ENCODE measurements at places on chromosomes 5 and 9.

DNA sequence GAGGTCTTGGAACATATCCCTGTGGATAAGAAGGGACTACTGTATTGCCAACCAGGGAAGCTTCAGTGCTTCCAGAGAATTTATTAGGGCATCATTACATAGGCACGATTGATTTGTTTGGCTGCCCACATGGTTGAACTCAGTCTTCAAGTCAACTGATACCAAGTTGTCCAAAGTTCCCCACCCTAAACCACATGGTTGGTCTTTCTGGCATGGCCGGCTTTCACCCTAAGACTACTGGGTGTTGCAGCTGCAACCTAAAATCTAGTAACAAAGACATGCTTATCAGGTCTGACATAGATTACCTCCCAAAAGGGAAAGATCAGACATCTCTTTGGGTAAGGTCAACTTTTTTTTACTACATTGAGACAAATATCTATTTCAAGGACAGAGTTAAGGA lies 37.0 kb downstream of the FAF2 start:
- H3K27ac ChIP-seq: no peak overlapping the region
- H3K36me3 ChIP-seq: peaks cover 31% of the 10 kb centered on the region
- H3K27me3 ChIP-seq: no peaks in the 10 kb centered on the region
- DNase-seq: no peak

- H3K36me3 ChIP-seq: no peaks in the 10 kb centered on the region
- H3K4me3 ChIP-seq: no peak overlapping the region
- H3K4me1 ChIP-seq: peaks cover 3% of the 10 kb centered on the region
- no peaks in the 10 kb centered on the region for H3K27me3 ChIP-seq
- no peak for DNase-seq
- no peak overlapping the region for H3K27ac ChIP-seq
These were observed 114.3 kb upstream of the DAP start for GRCh38 chr5:10875201-10875768.

GRCh38 chr9:72333197-72333596 lies 31.8 kb downstream of the ZFAND5 start:
- H3K27me3 ChIP-seq: no peaks in the 10 kb centered on the region
- no peak overlapping the region for H3K27ac ChIP-seq
- no peaks in the 10 kb centered on the region for H3K36me3 ChIP-seq
- no peaks in the 10 kb centered on the region for H3K4me1 ChIP-seq

GRCh38 chr5:10596886-10597451 lies 33.1 kb downstream of the ANKRD33B start:
- H3K27me3 ChIP-seq: no peaks in the 10 kb centered on the region
- H3K36me3 ChIP-seq: no peaks in the 10 kb centered on the region
- H3K27ac ChIP-seq: no peak overlapping the region
- H3K4me1 ChIP-seq: peaks cover 11% of the 10 kb centered on the region
- no peak for DNase-seq

DNA sequence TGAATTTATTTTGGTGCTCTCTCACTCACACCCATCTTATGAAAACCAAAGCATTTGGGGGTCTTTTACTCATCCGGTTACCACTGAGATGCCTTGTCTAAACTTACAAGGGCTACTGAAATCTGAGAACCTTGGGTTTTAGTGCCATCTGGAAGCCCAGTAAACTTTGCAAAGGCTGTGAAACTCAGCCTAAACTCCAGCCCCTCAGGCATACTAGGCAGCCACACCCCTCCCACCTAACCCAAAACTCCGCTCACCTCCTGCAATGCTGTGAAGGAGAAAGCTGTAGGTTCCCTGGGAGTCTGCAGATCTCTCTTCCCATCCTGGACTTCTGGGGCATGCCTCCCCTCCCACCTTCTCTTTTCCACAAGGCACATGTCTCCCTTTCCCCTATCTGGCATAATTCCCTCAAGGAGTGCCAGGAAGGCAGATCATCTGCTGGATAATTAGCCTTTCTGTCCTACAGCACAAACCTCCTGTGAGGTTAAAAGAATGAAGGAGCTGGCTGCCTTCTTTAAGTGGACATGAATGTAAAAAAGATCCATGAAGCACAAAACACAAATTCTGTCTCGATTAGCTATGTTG lies 71.5 kb upstream of the ANXA1 start:
- H3K36me3 ChIP-seq: no peaks in the 10 kb centered on the region
- H3K27me3 ChIP-seq: no peaks in the 10 kb centered on the region
- H3K4me1 ChIP-seq: peaks cover 4% of the 10 kb centered on the region
- peak; percentile 7 for DNase-seq
- no peak overlapping the region for H3K27ac ChIP-seq

DNA sequence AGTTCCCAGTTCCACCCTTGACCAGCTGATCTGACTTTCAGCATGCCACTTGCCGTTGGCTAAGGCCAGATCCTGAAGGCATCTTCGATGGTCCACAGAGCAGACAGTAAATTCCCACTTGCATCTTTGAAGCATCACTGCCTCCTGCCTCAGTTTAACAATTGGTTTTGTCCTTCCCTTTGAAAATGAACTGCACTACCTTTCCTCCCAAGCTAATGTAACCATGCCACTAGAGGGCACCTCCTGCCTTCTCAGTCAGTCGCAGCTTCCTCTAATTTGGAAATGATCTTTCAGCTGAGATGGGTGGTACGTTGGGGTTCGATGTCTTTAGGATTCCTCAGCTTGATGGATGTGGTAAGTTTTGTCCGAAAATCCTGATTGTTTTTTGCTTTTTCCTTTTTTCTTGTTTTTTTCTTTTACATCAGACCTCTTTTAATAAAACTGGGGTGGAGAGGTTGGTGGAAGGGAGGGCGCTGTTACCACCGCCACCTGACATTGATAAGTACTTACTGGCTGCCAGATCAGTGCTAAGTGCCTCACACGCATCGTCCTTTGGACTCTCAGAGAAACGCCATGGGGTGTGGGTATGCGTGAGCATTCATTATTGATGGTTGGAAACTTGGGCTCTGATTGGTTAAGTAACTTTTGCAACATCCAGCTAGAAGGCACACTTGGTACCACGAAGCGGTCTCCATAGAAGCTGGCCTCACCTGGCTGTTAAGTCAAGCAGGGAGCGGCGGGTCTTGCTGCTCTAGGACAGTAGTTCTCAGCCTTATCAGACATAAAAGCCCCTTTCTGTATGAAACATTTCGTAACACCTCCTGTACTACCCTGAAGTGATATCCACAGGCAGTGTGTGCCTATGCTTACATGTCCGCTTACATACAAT lies 16.9 kb downstream of the PTTG1 start:
- H3K4me1 ChIP-seq: peaks cover 15% of the 10 kb centered on the region
- DNase-seq: no peak
- no peaks in the 10 kb centered on the region for H3K27me3 ChIP-seq
- H3K27ac ChIP-seq: no peak overlapping the region
- H3K4me3 ChIP-seq: peak overlapping the region; percentile 38

GRCh38 chr9:1100201-1100600 lies 50.0 kb downstream of the DMRT2 start:
- no peaks in the 10 kb centered on the region for H3K27me3 ChIP-seq
- no peaks in the 10 kb centered on the region for H3K4me1 ChIP-seq
- no peak overlapping the region for H3K4me3 ChIP-seq
- no peak overlapping the region for H3K27ac ChIP-seq

GRCh38 chr9:96073531-96074480 lies 198.3 kb downstream of the ERCC6L2 start:
- no peak overlapping the region for H3K27ac ChIP-seq
- no peak overlapping the region for H3K4me3 ChIP-seq
- peaks cover 8% of the 10 kb centered on the region for H3K4me1 ChIP-seq

DNA sequence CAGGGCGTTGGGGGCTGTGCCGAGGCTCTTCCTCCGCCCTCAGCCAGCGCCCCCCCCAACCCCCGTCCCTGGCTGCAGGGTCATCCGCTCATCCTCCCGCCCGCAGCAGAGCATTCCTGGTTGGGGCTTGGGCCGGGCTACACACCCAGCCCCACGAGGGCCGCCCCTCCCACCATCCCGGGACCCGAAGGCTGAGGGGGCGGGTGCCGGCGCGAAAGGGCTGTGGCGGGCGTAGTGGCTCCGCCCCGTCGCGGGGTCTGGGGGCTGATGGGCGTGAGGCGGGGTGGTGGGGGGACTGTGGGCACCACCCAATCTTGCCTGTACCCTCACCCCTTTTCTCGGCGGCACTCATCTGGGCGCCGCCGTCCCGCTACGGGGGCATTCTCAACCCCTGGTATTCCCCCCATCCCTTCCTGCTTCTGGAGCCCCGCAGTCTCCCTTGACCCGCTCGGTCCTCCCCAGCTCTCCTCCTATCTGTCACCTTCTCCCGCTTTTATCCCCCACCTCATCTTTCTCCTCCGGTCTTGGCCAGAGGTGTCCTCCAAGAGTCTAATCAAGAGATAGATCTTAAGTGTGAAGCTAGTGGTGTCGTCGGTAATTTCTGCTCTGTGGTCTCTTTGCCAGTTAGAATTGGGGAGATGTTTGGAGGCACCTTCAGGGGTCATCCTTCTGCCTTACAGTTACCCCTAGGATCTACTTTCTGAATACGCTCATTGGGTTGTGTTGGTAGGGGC lies 1.6 kb downstream of the FER start:
- H3K4me3 ChIP-seq: peak overlapping the region; percentile 99
- H3K27ac ChIP-seq: peak overlapping the region; percentile 100
- H3K27me3 ChIP-seq: no peaks in the 10 kb centered on the region

- no peak for DNase-seq
- no peaks in the 10 kb centered on the region for H3K36me3 ChIP-seq
- H3K4me1 ChIP-seq: no peaks in the 10 kb centered on the region
- H3K27ac ChIP-seq: no peak overlapping the region
These were observed 513.6 kb downstream of the HINT1 start for GRCh38 chr5:130651440-130651839.

- H3K27ac ChIP-seq: no peak overlapping the region
- no peaks in the 10 kb centered on the region for H3K4me1 ChIP-seq
- no peak overlapping the region for H3K4me3 ChIP-seq
- H3K27me3 ChIP-seq: no peaks in the 10 kb centered on the region
- no peak for DNase-seq
These were observed 71.8 kb downstream of the KIAA1958 start for GRCh38 chr9:112558476-112558875.

DNA sequence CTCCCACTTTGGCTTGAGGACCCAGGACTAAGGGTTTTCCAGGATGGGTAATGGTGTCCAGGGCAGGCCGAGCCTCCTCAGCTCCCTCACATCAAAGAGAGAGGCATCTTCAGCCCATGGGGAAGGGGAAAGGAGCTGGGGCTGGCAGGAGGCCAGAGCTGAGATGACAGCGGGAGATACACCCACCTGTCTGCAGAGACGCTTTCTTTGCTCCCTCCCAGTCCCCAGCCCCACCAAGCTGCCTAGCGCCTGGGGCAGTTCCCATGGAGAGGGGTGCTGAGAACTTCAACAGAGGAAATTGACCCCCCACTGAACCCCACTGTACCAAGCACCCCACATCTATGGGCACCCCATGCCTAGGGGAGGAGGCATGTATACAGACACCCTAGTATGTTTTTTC lies 10.6 kb downstream of the PCDH1 start:
- no peak overlapping the region for H3K4me3 ChIP-seq
- peaks cover 66% of the 10 kb centered on the region for H3K36me3 ChIP-seq
- no peaks in the 10 kb centered on the region for H3K27me3 ChIP-seq
- no peak overlapping the region for H3K27ac ChIP-seq
- peaks cover 18% of the 10 kb centered on the region for H3K4me1 ChIP-seq

DNA sequence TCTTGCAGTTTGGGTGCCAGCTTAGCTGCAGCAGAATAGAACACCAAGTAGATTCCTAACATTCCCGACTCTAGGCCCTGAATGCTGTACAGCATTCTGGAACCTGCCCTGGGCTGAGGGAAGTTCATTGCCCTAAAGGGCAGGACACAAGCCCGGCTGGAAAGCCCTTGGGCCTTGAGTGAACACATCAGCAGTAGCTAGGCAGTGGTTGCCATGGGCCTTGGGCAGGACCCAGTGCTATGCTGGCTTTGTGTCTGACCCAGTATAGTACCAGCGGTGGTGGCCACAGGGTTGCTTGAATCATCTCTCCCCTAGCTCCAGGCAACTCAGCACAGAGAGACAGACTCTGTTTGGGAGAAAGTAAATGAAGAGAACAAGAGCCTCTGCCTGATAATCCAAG lies 137.8 kb downstream of the AGTPBP1 start:
- no peaks in the 10 kb centered on the region for H3K27me3 ChIP-seq
- H3K4me1 ChIP-seq: peaks cover 7% of the 10 kb centered on the region
- H3K27ac ChIP-seq: no peak overlapping the region
- DNase-seq: no peak

- DNase-seq: no peak
- no peaks in the 10 kb centered on the region for H3K27me3 ChIP-seq
- H3K36me3 ChIP-seq: no peaks in the 10 kb centered on the region
- no peaks in the 10 kb centered on the region for H3K4me1 ChIP-seq
- H3K27ac ChIP-seq: no peak overlapping the region
- no peak overlapping the region for H3K4me3 ChIP-seq
These were observed 139.7 kb upstream of the VCAN start for GRCh38 chr5:83331842-83332241.

GRCh38 chr9:127058645-127059021 lies 63.8 kb downstream of the ANGPTL2 start:
- H3K36me3 ChIP-seq: peaks cover 6% of the 10 kb centered on the region
- no peaks in the 10 kb centered on the region for H3K27me3 ChIP-seq
- DNase-seq: no peak
- peaks cover 34% of the 10 kb centered on the region for H3K4me1 ChIP-seq
- no peak overlapping the region for H3K4me3 ChIP-seq
- peak overlapping the region; percentile 19 for H3K27ac ChIP-seq

DNA sequence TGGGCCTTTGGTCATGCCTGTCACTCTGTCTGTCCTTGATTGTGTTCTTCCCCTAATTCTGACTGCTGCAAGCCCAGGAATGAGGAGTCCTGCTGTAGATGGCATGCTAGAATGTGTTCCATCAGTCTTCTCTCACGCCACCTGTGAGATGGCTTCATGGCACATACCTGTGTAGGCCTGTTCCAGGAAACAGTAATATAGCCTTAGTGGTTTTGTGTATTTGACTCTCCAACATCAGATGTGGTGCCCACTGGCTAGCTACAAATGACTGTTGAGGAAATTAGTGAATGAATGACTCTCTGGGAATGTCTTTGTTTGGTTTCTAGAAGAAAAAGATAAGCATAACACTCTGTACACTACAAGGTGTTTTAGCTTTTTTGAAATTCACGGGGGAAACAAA lies 367.5 kb downstream of the KDM4C start:
- H3K36me3 ChIP-seq: no peaks in the 10 kb centered on the region
- no peak overlapping the region for H3K27ac ChIP-seq

DNA sequence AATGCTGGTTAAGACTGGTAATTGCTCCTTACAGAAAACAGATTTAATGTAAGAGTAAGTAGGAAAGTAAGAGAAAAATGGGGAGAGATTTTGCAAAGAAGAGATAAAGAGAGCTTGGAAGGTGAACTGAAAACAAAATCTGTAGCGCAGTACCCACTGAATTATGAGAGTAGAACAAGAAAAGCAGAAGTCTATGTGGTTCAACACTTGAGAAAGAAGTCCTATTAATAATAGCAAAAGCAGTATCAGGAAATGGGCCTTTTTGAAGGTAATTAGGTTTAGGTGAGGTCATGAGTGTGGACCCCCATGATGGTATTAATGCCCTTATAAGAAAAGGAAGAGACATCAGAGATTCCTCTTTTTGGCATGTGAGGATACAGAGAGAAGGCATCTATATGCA lies 460.6 kb downstream of the CETN3 start:
- H3K4me1 ChIP-seq: no peaks in the 10 kb centered on the region
- H3K36me3 ChIP-seq: no peaks in the 10 kb centered on the region
- H3K4me3 ChIP-seq: no peak overlapping the region

- H3K4me3 ChIP-seq: no peak overlapping the region
- peak; percentile 53 for DNase-seq
- H3K27me3 ChIP-seq: peaks cover 57% of the 10 kb centered on the region
- H3K4me1 ChIP-seq: peaks cover 2% of the 10 kb centered on the region
- no peak overlapping the region for H3K27ac ChIP-seq
- H3K36me3 ChIP-seq: no peaks in the 10 kb centered on the region
These were observed 10.2 kb downstream of the HAND1 start for GRCh38 chr5:154467655-154468354.
